Neural cell (in vitro differentiated cells): ENCODE measurements at places on chromosomes 7 and 10. TPM values are rescaled to one million over a fixed set of nuclear protein-coding genes. Genes with fewer than 3 reads are reported as not detected.

CFAP46 gene
- 2.6 and 3.5 TPM in 2 replicates for polyA plus RNA-seq

TMEM254 gene
- 24.3 and 25.7 TPM in 2 replicates for polyA plus RNA-seq

ASB10 gene
- polyA plus RNA-seq = not detected in 2 replicates

PSMA2 gene
- polyA plus RNA-seq = 191 and 225 TPM in 2 replicates

PLXNA4 gene
- 7.2 and 10.3 TPM in 2 replicates for polyA plus RNA-seq

DENND2A gene
- 21.7 and 24.5 TPM in 2 replicates for polyA plus RNA-seq

SEMA3E gene
- polyA plus RNA-seq = 0.98 and 8.2 TPM in 2 replicates

TMEM168 gene
- polyA plus RNA-seq = 21.9 and 24.0 TPM in 2 replicates

FAM171A1 gene
- 26.8 and 28.8 TPM in 2 replicates for polyA plus RNA-seq

ANKRD61 gene
- not detected in 2 replicates for polyA plus RNA-seq

CPN1 gene
- not detected in 2 replicates for polyA plus RNA-seq

GRID2IP gene
- polyA plus RNA-seq = 0.32 TPM in 1 of 2 replicates, not detected in the other

PLCE1 gene
- polyA plus RNA-seq = 0.18 and 0.22 TPM in 2 replicates

YAE1 gene
- polyA plus RNA-seq = 80.5 and 85.2 TPM in 2 replicates

NUTM2A gene
- polyA plus RNA-seq = 1.6 and 3.0 TPM in 2 replicates

FAM25G gene
- polyA plus RNA-seq = not detected in 2 replicates
